WTC11 (cell line): ENCODE measurements at places on chromosomes 2 and 18.

- DNase-seq: no peak
Measured at GRCh38 chr2:235654103-235654813, 160.4 kb downstream of the AGAP1 start.

- DNase-seq: no peak
Measured at GRCh38 chr2:158191076-158191895, 89.6 kb downstream of the UPP2 start.

DNA sequence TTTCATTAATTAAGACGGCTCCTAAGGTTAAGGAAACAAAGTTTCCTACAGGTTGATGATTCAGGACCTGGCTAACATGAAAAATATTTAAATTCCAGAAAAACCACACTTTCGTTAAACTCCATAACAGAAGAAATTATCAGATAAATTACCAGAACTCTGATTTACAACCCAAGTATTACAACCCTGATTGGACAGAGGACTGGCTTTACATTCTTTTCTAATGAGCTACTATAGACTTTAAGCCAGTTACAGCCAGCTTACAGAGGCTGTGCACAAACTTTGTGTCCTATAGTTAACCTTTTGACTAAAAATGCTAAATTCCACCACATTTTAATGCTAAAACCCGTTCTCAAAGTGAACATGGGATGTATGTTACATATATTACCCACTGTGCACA is 458.6 kb downstream of the KCNJ3 start:
- DNase-seq: no peak

GRCh38 chr18:59539108-59539507 is 158.1 kb downstream of the CCBE1 start:
- no peak for DNase-seq

- DNase-seq: no peak
Measured at GRCh38 chr2:120382541-120383144, 36.7 kb downstream of the INHBB start.

- DNase-seq: no peak
Measured at GRCh38 chr2:24763843-24764242, 29.3 kb downstream of the PTRHD1 start.

DNA sequence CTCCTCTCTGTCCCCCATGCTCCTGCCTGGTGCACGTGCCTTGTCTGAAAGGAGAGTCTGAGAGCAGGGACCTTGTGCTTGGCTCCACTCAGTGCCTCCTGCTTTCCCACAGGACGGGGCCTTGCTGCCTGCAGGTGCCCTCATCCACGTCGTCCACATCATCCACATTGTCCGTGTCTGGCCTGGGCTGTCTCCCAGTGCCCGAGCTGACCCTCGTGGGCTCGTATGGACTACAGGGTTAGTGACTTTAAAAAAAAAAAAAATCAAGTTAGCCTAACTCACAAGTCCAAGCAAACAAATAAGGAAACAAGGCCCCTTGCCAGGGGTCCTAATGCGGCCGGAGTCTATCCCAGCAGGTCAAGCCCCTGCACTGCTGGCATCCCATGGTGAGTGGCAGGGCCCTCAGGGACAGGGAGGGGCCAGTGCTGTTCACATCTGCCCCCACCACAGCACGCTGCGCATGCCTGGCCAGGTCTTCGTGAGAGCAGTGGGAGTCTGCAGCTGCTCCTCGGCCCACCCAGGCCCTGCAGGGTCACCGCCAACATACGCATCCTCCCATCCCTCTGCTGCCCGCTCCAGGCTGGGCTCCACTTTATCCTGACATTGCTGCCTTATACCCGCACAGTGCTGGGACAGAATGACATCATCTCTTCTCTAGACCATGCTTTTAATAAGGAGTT is 232.6 kb downstream of the NDUFA10 start:
- no peak for DNase-seq

GRCh38 chr2:9252002-9252357 is 45.4 kb downstream of the ASAP2 start:
- no peak for DNase-seq

- DNase-seq: no peak
Measured at GRCh38 chr2:210421916-210422315, 54.6 kb downstream of the LANCL1 start.

DNA sequence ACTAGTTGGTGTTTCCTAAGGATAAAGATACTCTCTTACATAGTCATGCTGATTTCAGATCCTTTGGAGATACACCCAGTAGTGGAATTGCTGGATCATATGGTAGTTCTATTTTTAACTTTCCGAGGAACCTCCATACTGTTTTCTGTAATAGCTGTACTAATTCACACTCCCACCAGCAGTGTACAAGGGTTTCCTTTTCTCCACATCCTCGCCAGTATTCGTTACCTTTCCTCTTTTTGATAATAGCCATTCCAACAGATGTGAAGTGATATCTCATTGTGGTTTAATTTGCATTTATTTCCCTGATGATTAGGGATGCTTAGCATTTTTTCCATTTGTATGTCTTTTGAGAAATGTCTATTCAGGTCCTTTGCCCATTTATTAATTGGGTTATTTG is 34.0 kb downstream of the ACTR2 start:
- DNase-seq: no peak

GRCh38 chr2:236685979-236686520 is 116.4 kb downstream of the ACKR3 start:
- no peak for DNase-seq

DNA sequence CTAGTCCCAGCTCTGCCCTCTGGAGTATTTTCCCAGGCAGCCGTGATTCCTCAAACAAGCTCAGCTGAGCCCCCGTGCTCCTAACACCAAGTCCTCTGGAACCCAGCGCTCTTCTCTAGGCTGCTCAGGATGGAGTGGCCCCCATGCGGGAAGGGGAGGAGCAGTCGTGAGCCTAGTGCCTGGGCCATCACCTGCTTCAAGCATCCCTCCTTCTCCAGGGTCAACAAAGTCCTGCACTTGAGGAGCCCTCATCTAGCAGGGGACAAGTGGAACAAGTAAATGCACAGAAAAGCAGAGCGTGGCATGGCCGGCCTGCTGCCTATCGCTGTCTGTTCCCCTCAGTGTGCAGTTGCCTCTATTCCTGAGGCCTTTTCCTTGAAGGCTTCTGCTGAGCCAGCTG is 168.6 kb downstream of the INHBB start:
- DNase-seq: no peak

- DNase-seq: no peak
Measured at GRCh38 chr18:45619062-45619825, 4.0 kb downstream of the SLC14A2 start.

GRCh38 chr2:146374505-146374904 is 1470.3 kb upstream of the ACVR2A start:
- no peak for DNase-seq

GRCh38 chr2:219500135-219500534 is 1.4 kb downstream of the GMPPA start:
- DNase-seq: no peak
